ENCODE measurements at places on chromosomes 12 and 14.

DNA sequence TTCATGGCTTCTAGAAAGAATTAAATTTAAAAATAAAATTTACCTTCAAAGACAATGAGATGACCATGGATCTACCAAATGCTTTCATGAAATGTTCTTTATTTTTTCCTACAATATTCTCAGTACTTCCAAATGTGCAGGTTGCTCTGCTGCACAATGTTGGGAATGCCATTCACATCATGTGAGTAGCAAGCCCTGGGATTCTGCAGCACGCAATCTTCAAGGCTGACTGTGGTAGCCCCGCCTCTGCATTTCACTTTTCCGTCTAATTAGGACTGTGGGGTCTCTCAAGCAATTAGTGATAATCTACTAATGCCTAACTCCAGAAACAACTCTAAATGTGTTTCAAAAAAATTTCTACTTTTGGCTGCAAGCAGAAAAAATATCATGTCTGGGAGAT lies 13.7 kb upstream of the NTN4 start:
- DNase-seq, result no peak

- DNase-seq, result no peak
Observed at GRCh38 chr14:33370426-33370825, 431.7 kb downstream of the NPAS3 start.

DNA sequence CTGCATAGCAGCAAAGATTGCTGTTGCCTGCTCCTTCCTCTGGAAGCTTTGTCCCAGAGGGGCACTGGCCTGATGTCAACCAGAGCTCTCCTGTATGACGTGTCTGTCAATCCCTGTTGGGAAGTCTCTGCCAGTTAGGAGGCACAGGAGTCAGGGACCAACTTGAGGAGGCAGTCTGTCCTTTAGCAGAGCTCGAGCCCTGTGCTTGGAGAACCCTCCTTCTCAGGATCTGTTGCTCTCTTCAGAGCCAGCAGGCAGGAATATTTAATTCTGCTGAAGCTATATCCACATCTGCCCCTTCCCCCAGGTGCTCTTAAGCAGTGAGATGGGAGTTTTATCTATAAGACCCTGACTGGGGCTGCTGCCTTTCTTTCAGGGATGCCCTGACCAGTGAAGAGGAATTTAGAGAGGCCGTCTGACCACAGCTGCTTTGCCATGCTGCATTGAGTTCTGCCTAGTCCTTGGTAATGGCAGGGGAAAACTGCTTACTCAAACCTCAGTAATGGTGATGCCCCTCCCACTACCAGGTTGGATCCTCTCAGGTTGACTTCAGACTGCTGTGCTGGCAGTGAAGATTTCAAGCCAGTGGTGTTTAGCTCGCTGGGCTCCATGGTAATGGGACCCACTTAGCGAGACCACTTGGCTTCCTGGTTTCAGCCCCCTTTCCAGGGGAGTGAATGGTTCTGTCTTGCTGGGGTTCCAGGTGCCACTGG lies 218.6 kb upstream of the SLC38A2 start:
- no peak for DNase-seq

DNA sequence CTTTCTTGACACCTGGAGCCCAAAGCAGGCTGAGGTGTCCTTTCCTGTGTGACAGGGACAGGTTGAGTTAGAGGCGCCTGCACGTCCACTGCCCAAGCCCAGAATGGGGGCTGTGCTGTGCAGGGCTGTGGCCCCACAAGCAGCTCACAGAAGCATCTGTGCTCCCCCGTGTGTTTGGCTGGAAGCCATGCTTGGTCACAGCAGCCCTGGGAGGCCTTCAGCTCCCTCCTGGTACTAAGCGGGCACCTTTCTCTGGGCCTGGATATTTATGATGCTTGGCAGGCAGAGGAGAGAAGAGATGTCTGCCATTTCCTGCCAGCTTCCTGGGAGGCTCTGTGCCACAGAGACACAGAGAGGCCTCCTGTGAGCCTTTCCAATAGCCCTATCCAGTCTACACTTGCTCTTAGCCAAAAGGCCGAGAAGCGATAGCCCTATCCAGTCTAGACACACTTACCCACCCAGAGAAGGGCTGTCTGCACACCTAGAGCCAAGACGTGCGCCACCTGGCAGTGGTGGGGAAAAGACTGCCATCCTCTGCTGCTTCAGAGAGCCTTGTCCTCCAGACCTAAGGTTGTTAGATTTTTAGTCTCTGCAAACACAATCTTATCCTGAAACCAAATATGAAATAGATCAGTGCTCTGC lies 117.4 kb downstream of the GCH1 start:
- DNase-seq, result no peak

DNA sequence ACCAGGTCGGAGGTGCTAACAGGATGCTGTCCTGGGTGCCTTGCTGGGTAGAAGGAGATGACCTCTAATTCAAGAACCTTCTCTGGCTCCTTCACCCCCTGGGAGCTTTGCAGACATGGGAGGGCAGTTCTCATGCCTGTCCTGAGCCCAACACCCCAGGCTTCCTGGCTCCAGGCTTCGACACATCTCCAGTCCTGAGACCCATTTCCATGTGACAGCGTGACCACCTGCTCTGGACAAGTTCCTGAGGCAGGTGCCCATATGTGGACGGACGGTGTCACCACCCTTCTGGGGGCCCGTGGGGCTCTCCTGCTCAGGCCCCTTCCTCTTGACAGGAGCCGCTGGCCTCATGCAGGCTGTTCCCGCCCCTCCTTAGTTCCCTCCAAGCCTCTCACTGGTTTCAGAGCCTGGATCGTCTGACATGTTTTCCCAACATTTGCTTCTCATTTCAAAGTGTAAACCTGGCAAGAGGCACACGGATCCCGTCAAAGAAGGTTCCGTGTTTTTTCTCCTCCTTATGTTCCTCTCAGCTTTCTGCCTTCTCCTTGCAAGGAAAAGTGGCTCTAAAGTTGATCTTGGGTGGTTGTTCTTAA lies 291.9 kb upstream of the RTL1 start:
- no peak for DNase-seq

GRCh38 chr12:50507930-50508329 lies 3.1 kb downstream of the DIP2B start:
- DNase-seq, result no peak

DNA sequence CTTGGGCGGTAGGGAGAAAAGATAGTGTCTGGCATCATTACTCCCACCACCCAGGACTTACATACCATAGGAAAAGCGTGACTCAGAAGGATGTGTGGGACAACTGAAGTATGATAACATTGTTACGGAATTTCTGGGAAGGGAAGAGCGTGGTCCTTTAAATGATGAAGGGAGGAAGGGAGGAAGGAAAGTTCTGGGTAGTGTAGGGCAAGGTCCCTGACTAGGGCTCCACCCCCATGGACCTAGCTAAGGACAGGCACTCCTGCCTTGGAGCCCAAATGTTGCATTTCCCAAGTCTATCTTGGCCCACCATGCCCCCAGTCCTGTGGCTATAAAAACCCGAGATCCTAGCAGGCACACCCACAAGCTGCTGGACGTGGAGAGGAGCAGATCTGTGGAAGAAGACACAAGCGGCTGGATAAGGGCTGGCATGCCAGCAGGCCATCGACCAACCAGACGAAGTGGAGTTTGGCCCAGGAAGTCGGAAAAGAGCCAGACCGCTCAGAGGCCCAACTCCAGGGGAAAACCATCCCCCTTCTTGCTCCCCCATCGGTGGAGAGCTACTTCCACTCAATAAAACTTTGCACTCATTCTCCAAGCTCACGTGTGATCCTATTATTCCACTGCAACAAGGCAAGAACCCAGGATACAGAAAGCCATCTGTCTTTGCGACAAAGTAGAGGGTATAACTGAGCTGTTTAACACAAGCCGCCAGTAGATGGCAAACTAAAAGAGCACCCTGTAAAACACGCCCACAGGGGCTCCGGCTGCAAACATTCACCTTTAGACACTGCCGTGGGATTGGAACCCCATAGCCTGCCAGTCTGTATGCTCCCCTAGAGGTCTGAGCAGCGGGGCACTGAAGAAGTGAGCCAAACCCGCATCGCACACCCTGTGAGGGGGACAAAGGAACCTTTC lies 23.0 kb upstream of the RAB21 start:
- no peak for DNase-seq

- no peak for DNase-seq
Observed at GRCh38 chr12:124281309-124281708, 13.6 kb upstream of the RFLNA start.

- no peak for DNase-seq
Observed at GRCh38 chr14:88502740-88503139, 52.1 kb downstream of the PTPN21 start.

DNA sequence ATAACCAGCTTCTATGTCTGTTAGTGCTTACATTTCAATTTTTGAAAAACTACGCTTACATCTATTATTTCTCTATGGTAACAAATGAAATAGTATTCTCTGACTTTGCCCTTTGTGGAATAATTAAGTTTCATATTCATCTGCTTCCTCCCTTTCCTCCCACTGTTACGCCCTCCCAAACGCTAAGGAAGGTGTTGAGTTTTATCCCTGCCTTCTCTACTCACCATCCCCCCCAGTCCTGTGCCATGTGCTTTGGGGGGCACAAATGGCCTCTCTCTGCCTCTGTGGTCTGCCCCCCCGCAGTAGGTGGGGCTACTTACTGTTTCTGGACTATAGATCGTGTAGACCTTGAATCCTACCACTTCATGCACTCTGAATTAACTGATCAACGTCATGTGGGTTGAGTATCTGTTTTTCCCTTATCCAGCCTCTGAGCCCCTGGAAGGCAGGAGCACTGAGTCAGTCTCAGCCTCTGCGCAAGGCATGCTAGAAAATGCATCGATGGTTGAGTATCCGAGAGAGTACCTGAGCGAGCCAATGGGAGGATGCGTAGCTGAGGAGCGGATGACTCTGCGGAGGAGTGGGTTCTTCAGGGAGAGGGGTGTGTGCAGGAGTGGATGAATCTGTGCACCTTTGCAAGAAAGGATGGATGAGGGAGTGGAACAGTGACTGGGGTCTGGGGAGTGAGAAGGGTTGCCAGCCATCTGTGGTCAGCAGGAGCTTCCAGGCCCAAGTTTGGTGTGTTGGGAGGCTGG lies 114.5 kb upstream of the RTL1 start:
- DNase-seq, result no peak

DNA sequence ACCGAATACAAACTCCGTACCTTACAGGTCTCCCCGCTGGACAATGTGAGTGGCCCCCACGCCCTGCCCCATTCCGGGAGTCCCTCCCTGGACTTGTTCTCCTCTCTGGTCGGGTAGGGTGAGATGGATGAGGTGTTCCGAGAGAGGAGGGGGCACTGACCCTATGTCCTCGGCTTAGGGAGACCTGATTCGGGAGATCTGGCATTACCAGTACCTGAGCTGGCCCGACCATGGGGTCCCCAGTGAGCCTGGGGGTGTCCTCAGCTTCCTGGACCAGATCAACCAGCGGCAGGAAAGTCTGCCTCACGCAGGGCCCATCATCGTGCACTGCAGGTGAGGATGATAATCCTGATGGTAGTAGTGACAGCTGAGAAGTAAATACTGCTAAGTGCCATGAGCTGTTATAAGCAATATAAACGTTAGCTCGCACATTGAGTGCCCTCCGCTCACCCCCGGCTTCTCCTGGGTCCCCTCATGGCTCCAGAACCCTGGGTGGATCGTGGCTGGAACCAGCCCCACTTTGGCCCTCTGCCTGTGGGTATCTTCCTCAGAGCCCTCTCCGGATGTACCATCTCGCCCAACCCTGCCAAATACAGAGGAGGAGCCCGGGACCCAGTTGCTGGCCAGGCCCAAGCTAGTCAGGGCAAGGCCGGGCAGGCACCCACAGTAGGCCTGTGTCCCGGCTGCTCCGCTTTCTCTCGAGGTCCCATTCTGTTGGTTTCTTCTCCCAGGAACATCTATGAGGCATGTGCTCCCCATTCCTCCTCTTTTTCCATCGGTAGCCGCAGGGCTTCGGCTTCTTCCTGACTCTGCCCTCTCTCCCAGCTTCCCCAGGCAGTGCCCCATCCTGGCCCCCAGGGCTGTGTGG lies 6.8 kb downstream of the PTPN6 start:
- no peak for DNase-seq

DNA sequence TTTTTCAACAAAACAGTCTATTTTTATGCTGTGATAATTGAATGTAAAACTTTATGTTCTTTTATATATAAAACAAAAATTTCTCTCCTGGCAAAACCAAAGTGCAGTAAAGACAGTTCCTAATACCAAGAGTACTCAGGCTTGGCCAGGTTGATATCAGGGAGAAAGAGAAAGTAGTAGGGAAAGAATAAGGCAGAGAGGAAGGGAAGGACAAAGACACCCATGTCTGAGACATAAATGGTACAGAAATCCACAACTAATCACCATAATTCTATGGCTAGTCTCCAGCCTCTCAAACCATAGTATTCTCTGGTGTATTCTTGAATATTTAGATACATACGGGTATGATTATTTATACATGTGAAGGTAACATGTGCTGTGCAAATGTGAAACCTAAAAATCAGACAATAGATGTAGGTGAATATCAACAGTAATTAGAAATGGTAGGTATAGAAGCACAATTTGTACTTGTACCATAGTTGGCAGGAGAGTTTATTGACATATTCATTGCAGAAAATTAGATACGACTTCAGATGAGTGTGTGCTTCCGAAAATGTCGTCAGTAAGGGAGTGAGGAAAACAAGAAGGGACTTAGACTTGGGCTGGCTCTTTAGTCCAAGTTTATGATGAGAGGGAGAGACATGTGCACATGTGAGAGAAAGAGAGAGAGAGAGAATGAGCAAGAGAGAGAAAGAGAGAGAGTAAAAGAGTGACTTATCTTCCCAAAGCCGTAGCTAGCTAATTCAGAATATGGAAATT lies 230.8 kb upstream of the NPAS3 start:
- DNase-seq, result no peak

DNA sequence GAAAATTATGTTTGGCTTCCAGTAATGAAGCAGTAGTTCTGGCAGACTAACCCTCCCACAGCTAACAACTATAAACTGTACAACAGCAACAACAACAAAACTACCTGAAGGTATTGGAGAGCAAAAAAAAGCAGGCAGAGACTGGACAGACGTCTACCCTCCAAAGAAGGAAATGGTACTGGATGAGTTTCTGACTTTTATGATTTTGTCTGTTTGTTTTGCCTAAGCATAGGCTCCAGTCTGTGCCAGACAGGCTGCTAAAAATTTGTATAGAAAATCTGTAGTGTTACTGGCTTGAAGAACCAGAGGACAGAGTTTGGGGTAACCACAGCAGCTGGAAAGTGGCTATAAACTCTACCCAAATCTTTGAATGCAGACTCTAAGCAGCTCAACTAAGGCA lies 131.3 kb downstream of the SLC25A47 start:
- no peak for DNase-seq

DNA sequence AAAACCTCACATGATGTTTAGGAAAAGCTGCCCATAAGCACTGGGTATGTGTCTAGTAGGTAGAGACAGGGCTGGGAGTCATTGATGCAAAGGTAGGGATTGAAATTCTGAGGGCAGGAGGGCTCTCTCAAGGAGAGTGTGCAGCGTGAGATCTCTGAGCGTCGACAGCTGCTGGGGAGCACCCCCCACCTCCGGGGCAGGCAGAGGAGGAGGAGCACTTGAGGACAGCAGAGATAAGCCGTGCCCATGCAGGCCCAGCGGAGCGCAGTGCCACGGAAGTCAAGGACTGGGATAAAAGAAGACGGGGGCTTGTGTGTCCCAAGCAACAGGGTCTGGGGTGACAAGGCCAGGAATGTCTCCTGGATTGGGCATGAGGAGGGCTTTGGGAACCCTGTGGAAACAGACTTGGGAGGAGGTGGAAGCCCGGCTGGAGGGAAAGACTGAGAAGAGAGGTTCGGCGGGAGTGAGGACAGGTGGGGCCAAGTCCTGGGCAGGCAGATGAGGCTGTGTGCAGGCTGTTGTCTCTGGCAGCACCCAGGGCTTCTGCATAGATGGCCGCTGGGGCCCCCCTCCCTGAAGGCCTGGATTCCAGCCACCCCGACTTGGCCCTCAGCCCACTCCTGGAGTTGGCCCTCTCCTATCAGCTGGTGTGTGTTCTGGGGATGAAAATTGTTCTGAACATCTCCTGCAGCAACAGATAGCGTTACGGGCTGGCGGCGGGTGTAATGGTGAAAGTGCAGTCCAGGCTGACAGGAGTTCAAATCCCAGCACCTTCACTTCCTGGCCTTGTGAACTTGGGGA lies 1.9 kb downstream of the CACNA2D4 start:
- no peak for DNase-seq

Measured in anterior cingulate cortex (tissue), 58 donors.